ENCODE measurements at places on chromosomes 7 and 10.
A peak's percentile ranks its signal among the peaks of the same experiment; 100 is the strongest.

- H3K27me3 ChIP-seq: no peaks in the 10 kb centered on the region
- no peaks in the 10 kb centered on the region for H3K36me3 ChIP-seq
- DNase-seq: peak; percentile 67
- no peak overlapping the region for H3K27ac ChIP-seq
- no peaks in the 10 kb centered on the region for H3K4me1 ChIP-seq
- H3K4me3 ChIP-seq: no peak overlapping the region
Observed at GRCh38 chr10:132223156-132223590, 36.4 kb downstream of the DPYSL4 start.

- no peak overlapping the region for H3K27ac ChIP-seq
- no peaks in the 10 kb centered on the region for H3K4me1 ChIP-seq
- DNase-seq: no peak
- H3K4me3 ChIP-seq: no peak overlapping the region
Observed at GRCh38 chr10:130470973-130471372, 334.8 kb downstream of the GLRX3 start.

- H3K4me1 ChIP-seq: no peaks in the 10 kb centered on the region
- H3K27me3 ChIP-seq: no peaks in the 10 kb centered on the region
- H3K27ac ChIP-seq: no peak overlapping the region
- DNase-seq: no peak
- H3K36me3 ChIP-seq: no peaks in the 10 kb centered on the region
- no peak overlapping the region for H3K4me3 ChIP-seq
Observed at GRCh38 chr10:118735294-118735693, 19.5 kb downstream of the CACUL1 start.

GRCh38 chr10:65423043-65423442 lies 1502.8 kb upstream of the LRRTM3 start:
- H3K27ac ChIP-seq: no peak overlapping the region
- no peaks in the 10 kb centered on the region for H3K27me3 ChIP-seq
- no peaks in the 10 kb centered on the region for H3K4me1 ChIP-seq
- no peak for DNase-seq
- no peak overlapping the region for H3K4me3 ChIP-seq

- DNase-seq: no peak
Observed at GRCh38 chr10:63920926-63921325, 399.7 kb downstream of the REEP3 start.

- peaks cover 7% of the 10 kb centered on the region for H3K4me1 ChIP-seq
- H3K36me3 ChIP-seq: no peaks in the 10 kb centered on the region
- H3K27me3 ChIP-seq: peaks cover 5% of the 10 kb centered on the region
- peak overlapping the region; percentile 13 for H3K27ac ChIP-seq
- peak overlapping the region; percentile 72 for H3K4me3 ChIP-seq
Observed at GRCh38 chr10:117541909-117542705, 439 bp upstream of the EMX2 start.

- H3K27ac ChIP-seq: no peak overlapping the region
- no peaks in the 10 kb centered on the region for H3K36me3 ChIP-seq
- no peaks in the 10 kb centered on the region for H3K4me1 ChIP-seq
- H3K27me3 ChIP-seq: peaks cover 2% of the 10 kb centered on the region
- no peak for DNase-seq
Observed at GRCh38 chr10:102408728-102409603, 9.6 kb downstream of the PSD start.

- no peaks in the 10 kb centered on the region for H3K27me3 ChIP-seq
- H3K4me3 ChIP-seq: no peak overlapping the region
- no peaks in the 10 kb centered on the region for H3K4me1 ChIP-seq
- no peak overlapping the region for H3K27ac ChIP-seq
- DNase-seq: no peak
Observed at GRCh38 chr7:46033592-46033991, 112.5 kb upstream of the IGFBP3 start.

- no peak overlapping the region for H3K4me3 ChIP-seq
- H3K4me1 ChIP-seq: no peaks in the 10 kb centered on the region
- no peaks in the 10 kb centered on the region for H3K27me3 ChIP-seq
Observed at GRCh38 chr10:73469579-73469978, 26.2 kb downstream of the PPP3CB start.

DNA sequence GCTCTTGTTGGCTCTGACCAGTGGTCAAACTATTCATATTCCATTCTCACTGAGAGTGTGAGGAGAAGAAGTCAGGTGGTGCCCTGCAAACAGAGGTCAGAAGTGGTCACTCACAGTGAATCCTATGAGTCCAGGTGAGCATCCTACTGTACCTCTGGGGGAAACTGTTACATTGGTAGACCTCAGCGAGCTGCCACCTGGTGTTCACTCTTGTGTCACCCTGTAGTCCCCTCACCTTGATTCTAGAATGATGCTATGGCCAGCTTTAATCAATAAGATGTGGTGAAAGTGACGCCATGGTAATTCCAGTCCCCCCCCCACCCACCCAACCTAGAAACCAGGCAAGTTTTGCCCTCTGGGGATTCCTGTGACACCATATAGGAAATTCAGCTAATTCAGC lies 1.2 kb upstream of the AMPH start:
- H3K27me3 ChIP-seq: no peaks in the 10 kb centered on the region
- H3K4me3 ChIP-seq: no peak overlapping the region
- no peaks in the 10 kb centered on the region for H3K36me3 ChIP-seq
- no peak overlapping the region for H3K27ac ChIP-seq

- H3K27ac ChIP-seq: no peak overlapping the region
- DNase-seq: no peak
- no peak overlapping the region for H3K4me3 ChIP-seq
- H3K27me3 ChIP-seq: no peaks in the 10 kb centered on the region
- no peaks in the 10 kb centered on the region for H3K36me3 ChIP-seq
Observed at GRCh38 chr7:39888171-39888853, 61.7 kb upstream of the CDK13 start.

GRCh38 chr10:3148041-3148440 lies 24.5 kb downstream of the PITRM1 start:
- H3K4me3 ChIP-seq: no peak overlapping the region
- H3K27me3 ChIP-seq: no peaks in the 10 kb centered on the region
- no peaks in the 10 kb centered on the region for H3K4me1 ChIP-seq
- H3K36me3 ChIP-seq: peaks cover 23% of the 10 kb centered on the region
- no peak overlapping the region for H3K27ac ChIP-seq
- DNase-seq: no peak

GRCh38 chr10:59997827-59998525 lies 91.6 kb upstream of the CCDC6 start:
- H3K4me1 ChIP-seq: no peaks in the 10 kb centered on the region
- no peak for DNase-seq
- no peaks in the 10 kb centered on the region for H3K27me3 ChIP-seq
- no peak overlapping the region for H3K27ac ChIP-seq

GRCh38 chr7:117750612-117751563 lies 122.4 kb downstream of the CTTNBP2 start:
- no peak for DNase-seq
- H3K36me3 ChIP-seq: no peaks in the 10 kb centered on the region
- no peak overlapping the region for H3K27ac ChIP-seq
- no peaks in the 10 kb centered on the region for H3K27me3 ChIP-seq
- no peaks in the 10 kb centered on the region for H3K4me1 ChIP-seq

DNA sequence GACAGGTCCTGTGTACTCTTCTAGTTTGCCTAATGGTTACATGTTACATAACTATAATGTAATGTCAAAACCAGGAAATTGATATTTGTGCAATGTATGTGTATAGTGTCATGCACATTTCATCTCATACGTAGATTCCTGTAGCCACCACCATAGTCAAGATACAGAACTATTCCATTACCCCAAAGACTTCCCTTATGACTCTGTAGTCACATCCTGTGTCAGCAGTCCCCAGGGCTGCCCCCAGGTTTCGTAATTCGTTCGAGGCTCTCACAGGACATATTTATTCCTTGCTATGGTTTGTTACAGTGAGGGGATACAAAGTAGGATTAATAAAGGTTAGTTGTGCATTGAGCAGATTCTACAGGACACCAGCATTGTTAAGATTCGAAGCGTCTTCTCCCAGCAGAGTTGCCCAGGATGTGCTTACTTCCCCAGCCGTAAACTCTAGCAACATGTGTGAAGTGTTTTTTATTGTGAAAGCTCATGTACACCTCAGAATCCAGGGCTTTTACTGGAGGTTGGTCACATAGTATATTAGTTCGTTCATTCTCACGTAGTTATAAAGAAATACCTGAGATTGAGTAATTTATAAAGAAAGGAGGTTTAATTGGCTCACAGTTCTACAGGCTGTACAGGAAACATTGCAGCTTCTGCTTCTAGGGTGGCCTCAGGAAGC lies 18.6 kb downstream of the RABGEF1 start:
- H3K4me3 ChIP-seq: no peak overlapping the region
- H3K36me3 ChIP-seq: no peaks in the 10 kb centered on the region
- H3K27ac ChIP-seq: no peak overlapping the region
- H3K4me1 ChIP-seq: no peaks in the 10 kb centered on the region

- H3K4me3 ChIP-seq: no peak overlapping the region
- H3K27me3 ChIP-seq: no peaks in the 10 kb centered on the region
- no peak overlapping the region for H3K27ac ChIP-seq
- no peaks in the 10 kb centered on the region for H3K36me3 ChIP-seq
- DNase-seq: no peak
- no peaks in the 10 kb centered on the region for H3K4me1 ChIP-seq
Observed at GRCh38 chr10:86836044-86836443, 79.6 kb downstream of the BMPR1A start.

- DNase-seq: no peak
- H3K4me1 ChIP-seq: no peaks in the 10 kb centered on the region
- H3K36me3 ChIP-seq: no peaks in the 10 kb centered on the region
- peak overlapping the region; percentile 58 for H3K4me3 ChIP-seq
- H3K27me3 ChIP-seq: no peaks in the 10 kb centered on the region
- peak overlapping the region; percentile 95 for H3K27ac ChIP-seq
Observed at GRCh38 chr7:94654783-94655125, 1.2 kb downstream of the SGCE start.

GRCh38 chr10:84825330-84825729 lies 496.9 kb downstream of the CCSER2 start:
- H3K27ac ChIP-seq: no peak overlapping the region
- peak; percentile 32 for DNase-seq
- H3K4me1 ChIP-seq: no peaks in the 10 kb centered on the region
- H3K4me3 ChIP-seq: no peak overlapping the region
- H3K36me3 ChIP-seq: no peaks in the 10 kb centered on the region
- no peaks in the 10 kb centered on the region for H3K27me3 ChIP-seq

DNA sequence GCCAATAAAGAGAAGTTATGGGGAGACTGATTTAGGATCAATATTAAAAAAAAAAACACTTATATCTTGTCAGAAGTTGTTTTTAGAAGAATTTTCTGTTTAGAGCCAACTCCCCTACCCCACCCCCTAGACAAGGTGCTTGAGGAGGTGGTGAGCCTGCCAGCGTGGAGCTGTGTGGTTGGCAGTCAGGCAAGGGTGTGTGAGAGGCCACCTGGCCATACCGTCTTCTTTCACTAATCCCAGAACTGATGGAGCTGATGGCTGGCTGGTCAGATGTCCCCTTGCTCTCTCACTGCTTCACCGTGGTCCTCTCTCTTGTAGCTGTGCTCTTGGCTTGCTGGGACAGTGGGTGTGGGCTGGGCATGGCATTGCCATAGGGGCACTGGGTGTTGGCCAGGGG lies 34.3 kb downstream of the NACAD start:
- no peaks in the 10 kb centered on the region for H3K27me3 ChIP-seq
- no peak overlapping the region for H3K27ac ChIP-seq
- DNase-seq: no peak
- no peak overlapping the region for H3K4me3 ChIP-seq
- H3K4me1 ChIP-seq: no peaks in the 10 kb centered on the region

- H3K27me3 ChIP-seq: peaks cover 9% of the 10 kb centered on the region
- H3K36me3 ChIP-seq: no peaks in the 10 kb centered on the region
- peak overlapping the region; percentile 82 for H3K27ac ChIP-seq
- no peak overlapping the region for H3K4me3 ChIP-seq
Observed at GRCh38 chr10:129945526-129945925, 18.5 kb downstream of the EBF3 start.

DNA sequence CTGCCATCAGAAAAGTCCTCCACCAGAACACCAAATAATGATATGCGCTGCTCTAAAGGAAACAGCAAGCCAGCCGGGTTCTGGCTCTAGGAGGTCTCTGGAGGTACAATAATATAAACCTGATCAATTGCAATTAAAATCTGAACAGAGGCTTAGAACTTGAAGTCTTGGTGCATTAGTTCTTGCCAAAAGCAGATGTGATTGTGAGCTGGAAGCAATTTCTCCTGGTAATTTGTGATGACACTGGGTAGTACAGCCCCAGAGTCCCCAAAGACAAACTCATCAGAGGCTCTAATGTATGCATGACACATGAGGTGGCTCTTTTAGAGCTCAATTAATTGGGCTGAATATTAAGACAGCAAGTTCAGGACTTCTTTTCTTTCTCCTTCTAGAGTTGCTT lies 3.3 kb downstream of the ETV1 start:
- no peaks in the 10 kb centered on the region for H3K4me1 ChIP-seq
- peak overlapping the region; percentile 93 for H3K27ac ChIP-seq
- no peaks in the 10 kb centered on the region for H3K27me3 ChIP-seq
- no peak for DNase-seq
- H3K4me3 ChIP-seq: peak overlapping the region; percentile 33
- H3K36me3 ChIP-seq: no peaks in the 10 kb centered on the region

GRCh38 chr10:86333826-86334487 lies 32.6 kb downstream of the GRID1 start:
- DNase-seq: no peak
- H3K4me3 ChIP-seq: no peak overlapping the region
- H3K36me3 ChIP-seq: no peaks in the 10 kb centered on the region
- H3K27me3 ChIP-seq: no peaks in the 10 kb centered on the region

GRCh38 chr7:92282930-92283329 lies 37.2 kb downstream of the ANKIB1 start:
- H3K27me3 ChIP-seq: no peaks in the 10 kb centered on the region
- no peak for DNase-seq
- H3K36me3 ChIP-seq: no peaks in the 10 kb centered on the region
- H3K4me3 ChIP-seq: no peak overlapping the region
- H3K4me1 ChIP-seq: no peaks in the 10 kb centered on the region
- H3K27ac ChIP-seq: no peak overlapping the region

Measured in breast epithelium (tissue), 4 donors.